ENCODE measurements at places on chromosomes 16 and 17.

DNA sequence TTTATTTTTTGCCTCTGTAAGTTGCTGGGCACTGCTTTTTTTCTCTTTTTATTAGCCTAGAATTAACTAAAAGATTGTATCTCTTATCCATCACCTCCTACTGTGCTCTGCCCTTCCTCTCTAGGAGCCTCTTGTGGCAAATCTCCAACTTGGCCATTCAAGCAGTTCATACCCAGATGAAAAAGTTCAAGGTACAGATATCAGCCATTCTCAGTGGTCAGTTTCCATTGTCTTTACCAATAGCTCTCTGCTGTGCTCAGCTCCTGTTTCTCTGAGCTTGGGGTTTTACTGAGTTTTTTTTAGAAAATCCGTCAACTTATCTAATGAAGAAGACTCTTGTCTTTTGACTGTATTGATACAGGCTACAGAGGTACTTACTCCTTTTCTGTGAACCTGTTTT is 15.6 kb downstream of the MOSMO start:
- no peak for DNase-seq

DNA sequence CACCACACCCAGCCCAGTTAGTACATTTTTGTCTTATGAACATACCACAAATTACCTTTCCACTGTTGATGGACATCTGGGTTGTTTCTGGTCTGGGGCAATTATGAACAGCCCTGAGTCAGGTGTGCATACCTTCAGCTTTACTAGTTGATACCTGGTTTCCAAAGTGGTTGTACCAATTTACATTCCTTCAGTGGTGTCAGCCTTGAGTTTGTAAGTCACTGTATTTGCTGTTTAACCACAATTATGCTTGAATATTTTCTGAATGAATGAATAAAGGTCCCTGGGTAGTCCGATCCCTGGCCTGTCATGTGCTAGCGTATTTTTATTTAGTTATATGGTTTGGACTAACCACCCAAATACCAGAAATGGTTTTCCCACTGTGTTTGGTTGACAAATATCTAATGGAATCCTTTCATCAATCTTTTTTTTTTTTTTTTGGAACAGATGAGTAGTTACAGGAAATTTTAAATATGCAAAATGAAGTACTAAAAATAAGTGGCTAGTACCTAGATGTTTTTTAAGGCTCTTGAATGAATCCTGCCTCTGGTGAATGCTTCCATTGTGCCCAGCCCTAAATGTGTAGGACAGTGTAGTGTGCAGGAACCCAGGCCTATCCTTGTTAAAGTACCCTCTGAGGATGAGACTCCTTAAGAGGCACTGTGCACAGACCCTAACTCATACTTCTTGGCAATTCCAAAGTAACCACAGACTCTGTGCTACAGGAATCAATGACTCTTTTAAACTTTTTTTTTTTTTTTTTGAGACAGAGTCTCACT is 3.7 kb downstream of the DUSP14 start:
- DNase-seq: no peak

- no peak for DNase-seq
Observed at GRCh38 chr16:2090481-2090776, 42.6 kb downstream of the TSC2 start.

DNA sequence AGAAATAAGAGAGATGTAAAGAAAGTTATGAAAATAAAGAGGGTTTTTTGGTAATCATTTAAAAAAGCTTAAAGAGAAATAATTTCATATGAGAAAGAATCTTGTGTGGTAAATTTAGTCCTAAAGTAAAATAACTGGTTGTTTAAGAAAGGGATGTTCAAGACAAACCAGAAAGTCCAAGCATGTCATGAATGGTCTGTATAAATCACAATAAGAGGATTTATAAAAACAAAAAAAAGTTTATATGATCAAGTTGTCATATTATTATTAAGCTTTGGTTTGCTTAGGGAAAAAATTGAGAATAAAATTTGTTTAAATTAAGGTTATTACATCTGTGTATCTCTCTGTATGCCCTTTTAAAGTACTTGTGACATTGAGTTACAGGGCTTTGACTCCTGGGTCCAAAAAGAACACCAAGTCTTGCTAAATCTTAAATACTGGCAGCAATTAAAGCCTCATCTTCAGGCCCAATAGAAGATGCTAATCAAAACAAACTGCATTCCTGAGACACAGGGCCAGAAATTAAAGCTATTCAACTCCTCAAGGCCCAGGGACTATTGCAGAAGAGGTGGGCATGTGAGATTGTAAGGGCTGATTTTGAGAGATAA is 15.6 kb upstream of the TRIM25 start:
- no peak for DNase-seq

Measured in Peyer's patch (tissue), 4 donors.